CD4-positive, alpha-beta T cell treated with Interleukin-15 for 1 hour (primary cell): ENCODE measurements at places on chromosomes 6 and 20.

DNA sequence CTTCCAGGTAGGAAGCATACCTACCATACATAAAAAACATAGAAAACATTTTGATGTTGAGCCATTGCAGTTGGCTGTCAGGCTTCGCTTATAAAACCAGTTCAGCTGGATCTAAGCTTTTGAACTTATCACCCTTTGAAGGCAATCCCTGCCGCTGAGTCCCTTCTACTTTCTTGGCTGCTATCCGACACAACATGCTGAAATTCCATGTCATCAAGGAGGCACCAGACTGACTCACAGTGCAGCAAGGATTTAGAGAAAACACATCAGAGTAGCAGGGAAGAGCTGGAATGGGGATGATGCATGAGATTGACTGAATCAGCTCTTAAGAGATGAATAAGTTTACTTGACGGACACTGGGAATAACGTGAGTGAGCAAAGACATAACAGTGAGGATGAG, 135.0 kb upstream of the MAN1A1 start:
- no peak for DNase-seq

- DNase-seq: no peak
Observed at GRCh38 chr6:151109361-151109760, 130.4 kb upstream of the AKAP12 start.

DNA sequence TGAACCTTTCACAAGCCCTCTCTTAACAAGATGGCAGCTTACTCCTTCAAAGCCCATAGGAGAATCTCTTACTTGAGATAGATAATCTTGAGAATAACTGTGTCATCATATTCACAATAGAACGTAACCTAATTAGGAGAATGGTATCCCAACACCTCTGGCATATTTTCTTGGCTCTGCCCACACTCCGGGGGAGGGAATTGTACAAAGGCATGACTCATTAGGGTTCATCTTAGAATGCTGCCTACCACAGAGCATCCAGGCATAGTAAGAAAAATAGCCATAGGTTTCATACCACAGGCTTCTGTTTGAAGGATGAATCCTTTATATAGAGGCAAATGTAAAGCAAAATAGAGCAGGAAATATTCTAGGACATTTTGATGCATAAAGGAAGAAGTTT, 1100.6 kb upstream of the CITED2 start:
- DNase-seq: no peak

DNA sequence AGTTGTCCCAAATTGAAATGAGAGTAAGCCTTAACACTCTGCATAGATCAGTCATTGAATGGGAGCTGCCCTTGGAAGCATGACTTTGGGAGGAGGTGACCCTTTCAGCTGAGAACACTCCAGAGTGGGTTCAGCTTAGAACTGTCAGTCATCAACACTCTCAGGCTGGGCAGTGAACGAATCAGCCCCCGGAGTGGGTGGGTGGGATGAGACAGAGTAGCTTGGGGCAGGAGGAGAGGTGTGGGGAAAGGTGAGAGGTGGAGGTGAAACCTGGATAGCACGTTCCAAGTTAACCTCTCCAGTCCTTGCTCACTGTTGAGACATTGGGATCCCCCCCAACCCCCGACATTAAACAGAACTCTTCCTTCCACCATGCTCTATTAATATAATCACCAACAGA, 55.3 kb upstream of the TPD52L1 start:
- DNase-seq: no peak

GRCh38 chr6:116385459-116385802, 14.7 kb downstream of the DSE start:
- DNase-seq: no peak

- DNase-seq: no peak
Observed at GRCh38 chr6:52573295-52573694, 3.6 kb downstream of the TRAM2 start.

- no peak for DNase-seq
Observed at GRCh38 chr20:37904008-37904642, 1.2 kb downstream of the VSTM2L start.

GRCh38 chr6:85490516-85491248, 40.8 kb downstream of the NT5E start:
- DNase-seq: no peak

GRCh38 chr6:33908025-33908424, 104.2 kb upstream of the MLN start:
- no peak for DNase-seq
